ENCODE measurements at places on chromosomes 2 and 18.

GRCh38 chr2:235689427-235689853 is 195.6 kb downstream of the AGAP1 start:
- DNase-seq: no peak

DNA sequence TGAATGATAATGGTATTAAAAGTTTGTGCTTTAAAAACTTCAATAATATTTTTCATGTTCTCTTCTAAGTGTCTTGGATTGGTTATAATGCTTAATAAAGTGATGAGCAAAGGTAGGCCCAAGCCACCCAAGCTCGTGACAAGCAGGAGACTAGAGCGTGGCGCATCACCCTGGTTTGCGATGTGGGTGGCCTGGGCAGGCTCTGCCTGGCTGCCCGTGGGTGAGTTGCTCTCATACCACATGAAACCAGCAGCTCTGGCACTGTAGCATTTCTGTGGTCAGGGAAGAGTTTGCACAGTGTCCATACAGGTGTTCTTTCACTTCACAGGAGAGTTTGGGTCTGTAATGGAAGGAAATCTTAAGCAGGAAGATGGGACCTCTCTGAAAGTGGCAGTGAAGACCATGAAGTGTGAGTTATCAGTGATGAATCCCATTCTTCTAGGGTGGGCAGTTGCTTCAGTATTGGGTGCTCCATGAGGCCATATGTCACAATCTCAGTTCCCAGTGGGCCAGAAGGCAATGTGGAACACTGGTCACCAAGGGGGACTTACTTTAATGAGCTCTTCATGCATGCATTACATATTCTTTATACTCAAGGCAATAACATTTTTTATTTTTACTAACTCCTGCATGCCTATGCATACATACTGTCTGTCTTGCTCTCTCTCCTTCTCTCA is 51.4 kb upstream of the TMEM87B start:
- DNase-seq: no peak

DNA sequence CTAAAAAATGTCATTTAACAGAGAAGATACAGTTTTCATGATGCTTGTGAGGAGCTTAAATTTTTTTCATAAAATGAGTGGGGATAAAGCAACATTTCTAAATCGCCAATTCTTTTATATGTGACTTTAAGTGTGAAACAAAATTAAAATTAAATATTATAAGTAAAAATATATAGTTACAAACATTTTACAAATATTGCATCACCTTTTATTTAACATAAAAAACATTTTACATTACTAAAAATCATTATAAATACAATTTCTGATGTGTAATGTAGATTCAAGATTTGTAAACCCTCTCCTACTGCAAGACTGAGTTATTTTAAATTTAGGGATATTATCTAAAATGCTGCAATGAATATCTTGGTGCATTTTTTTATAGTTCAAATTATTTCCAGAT is 44.4 kb upstream of the GATA6 start:
- no peak for DNase-seq

- DNase-seq: no peak
Measured at GRCh38 chr2:173134703-173135102, 59.1 kb downstream of the MAP3K20 start.

DNA sequence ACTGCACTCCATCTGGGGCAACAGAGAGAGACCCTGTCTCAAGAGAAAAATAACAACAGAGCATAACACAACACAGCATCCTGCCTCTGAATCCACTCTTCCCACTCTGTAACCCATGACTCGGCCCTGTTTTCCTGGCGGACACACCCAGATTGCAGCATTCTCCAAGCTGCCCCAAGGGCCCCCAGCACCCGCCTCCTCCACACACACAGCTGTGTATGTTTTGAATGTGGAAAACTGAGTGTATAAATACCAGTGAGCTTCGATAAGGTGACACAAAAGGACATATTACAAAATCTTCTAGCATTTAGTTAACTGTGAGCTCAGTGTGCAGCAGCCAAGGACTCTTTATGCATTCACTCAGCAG is 13.0 kb downstream of the IMPA2 start:
- no peak for DNase-seq

- DNase-seq: no peak
Measured at GRCh38 chr2:32758232-32758631, 130.4 kb downstream of the TTC27 start.

DNA sequence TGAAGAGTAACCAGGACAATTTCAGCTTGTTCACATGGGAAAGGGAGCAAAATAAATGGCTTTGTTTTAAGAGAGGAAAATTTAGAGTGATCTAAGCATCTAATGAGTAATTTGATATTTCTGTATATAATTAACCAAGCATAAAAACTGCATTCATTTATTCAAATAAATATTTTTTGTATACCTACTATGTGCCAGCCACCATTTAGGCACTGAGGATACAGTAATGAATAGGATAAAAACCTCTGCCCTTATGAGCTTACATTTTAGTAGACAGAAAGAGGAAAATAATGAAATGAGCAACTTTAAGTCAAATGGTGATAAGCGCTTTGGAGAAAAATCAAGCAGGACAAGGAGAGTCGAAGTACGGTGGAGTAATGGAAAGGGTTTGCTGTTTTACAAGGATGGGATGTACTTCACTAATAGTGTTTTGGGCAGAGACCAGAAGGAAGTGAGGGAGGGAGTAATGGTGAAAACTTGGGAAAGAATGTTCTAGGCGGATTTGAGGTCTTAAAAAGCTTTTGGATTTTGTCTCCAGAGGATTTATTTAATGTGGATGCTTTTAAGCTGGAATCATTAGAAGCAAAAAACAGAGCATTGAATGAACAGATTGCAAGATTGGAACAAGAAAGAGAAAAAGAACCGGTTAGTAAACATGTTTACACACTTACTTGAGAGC is 17.4 kb downstream of the NDC80 start:
- DNase-seq: no peak

DNA sequence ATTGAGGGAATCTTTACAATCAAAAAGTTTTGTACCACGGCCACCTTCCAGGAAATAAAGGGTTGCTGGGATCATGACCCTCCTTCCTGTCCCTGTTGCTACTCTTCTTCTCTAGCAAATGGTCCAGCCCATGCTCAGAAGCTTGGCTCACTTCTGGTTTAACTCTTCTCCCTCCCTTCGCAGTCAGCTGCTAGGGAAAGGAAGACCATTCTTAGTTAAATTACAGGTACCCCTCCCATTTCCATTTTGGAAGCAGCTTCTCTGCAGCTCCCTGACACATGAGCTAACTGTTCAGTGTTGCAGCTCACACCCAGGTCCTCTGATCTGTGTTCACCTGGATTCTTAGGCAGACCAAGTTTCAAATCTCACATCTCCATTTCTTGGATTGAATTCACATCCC is 100.3 kb downstream of the DOCK10 start:
- no peak for DNase-seq

- no peak for DNase-seq
Measured at GRCh38 chr18:22838639-22839277, 94.4 kb upstream of the RBBP8 start.

DNA sequence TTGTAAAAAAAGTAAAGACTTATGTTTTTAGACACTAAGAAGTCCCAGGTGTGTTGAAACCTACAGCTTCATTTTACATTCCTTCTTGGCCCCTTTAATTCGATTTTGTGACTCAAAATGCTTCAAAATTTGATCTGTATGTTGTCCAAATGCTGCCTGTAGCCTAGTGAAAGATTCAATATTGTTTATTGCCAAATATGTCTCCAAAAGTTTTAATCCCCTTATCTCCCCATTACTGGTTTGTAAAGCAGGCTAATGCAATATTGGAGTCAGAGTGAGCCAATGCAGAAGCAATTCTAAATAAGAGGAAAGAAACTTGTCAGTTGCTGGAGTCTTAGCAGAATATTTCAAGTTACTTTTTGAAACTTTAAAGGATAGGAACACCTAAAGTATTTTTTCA is 287.0 kb upstream of the ZC3H15 start:
- no peak for DNase-seq

DNA sequence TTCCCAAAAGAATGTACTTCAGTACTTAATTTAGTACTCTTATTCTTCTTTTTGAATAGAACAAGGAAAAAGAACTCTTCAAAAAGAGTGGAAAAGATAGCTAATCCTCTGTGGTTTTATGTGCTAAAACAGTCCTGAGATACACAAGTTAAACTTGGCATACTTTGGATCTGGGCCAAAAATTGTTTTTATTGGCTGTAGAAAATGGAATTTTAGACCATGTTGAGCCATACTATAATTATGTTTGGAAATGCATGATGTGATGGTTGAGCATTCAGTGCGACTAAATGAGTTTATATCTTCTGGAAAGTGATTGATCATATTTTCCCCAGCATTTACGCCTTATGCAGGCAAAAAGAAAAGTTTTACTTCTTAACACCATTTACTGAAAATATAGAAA is 18.0 kb upstream of the PDE1A start:
- DNase-seq: no peak

GRCh38 chr2:140270224-140270623 is 1490.0 kb upstream of the NXPH2 start:
- no peak for DNase-seq

GRCh38 chr2:109355192-109355843 is 226.3 kb downstream of the SH3RF3 start:
- DNase-seq: no peak

DNA sequence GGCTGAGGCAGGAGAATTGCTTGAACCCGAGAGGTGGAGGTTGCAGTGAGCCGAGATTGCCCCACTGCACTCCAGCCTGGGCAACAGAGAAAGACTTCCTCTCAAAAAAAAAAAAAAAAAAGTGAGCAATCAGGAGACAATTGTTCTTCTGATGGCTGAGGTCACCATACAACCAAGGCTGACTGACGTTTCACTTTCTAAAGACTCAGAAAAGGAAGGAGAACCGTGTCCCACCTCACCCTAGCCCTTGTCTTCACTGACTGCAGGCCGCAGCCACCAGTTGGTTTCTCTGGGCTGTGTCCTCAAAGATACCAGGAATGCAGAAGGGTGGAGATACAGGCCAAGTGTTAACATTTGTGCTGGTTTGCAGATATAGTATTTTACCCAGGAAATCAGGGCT is 7.7 kb upstream of the SLC35F6 start:
- no peak for DNase-seq

DNA sequence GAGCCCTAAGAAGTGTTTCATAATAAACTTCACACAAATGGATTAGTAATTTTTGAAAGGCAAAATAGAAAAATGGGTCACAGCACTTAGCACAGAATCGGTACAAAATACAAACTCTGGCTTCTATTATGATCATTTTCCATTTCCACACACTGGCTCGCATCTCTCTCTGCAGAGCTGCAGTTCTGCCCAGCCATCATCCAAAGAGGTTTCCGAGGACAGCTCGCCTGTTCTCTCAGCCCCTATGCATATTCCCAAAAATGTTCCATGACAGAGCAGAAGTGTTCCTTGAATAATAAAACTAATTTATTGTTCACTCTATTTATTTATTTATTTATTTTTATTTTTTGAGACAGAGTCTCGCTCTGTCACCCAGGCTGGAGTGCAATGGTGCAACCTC is 115.6 kb downstream of the AP1S3 start:
- no peak for DNase-seq

DNA sequence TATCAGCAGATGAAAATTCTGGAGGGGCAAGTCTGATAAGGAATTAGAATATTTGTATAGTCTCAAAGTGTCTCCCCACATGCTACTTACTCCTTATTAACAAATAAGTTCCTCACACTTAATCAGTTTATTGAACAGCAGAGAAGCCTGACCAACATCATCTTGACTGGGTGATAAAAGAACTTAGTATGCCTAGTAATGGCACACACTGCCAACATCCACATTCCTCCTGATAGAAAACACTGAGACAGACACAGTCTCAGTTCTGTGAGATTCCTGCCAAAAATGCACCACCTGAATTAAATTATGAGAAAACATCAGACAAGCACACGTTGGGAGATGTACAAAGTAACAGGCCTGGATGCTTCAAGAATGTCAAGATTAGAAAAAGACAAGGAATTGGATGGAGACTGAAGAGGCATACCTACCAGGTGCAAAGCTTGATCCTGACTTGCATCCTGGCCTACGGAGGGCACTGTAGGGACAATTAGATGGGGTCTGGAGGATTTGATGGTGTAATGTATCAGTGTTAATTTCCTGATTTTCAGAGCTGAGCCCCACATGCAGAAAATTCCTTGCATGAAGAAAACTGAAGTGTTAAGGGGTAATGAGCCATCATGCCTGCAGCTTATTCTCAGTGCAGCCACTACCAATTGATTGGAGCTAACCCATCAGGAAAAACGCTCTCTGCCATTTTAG is 200.4 kb upstream of the SH3BP4 start:
- DNase-seq: no peak

DNA sequence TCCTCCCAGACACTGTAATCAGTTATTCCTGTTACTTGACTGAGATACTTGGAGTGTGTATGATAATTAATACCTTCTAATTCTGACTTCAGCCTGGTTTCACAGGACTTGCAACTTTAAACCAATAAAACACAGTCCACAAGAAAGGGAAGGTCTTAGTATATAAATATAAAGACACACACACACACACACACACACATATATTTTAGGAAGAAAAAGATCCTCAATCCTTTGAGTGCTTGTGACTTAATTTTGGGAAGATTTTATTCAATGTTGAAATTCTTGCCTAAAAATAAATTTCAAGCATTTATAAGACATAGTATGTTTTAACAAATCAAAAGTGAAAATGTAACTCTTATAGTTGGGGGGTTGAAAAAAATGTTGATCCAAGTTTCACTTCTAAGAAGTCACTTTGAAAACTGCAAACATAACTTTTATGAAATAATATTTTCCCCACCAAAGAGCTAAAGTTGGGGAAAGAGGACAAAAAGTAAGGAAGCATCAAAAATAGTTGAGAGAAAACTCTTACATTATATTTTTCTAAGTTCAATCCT is 824 bp upstream of the VPS54 start:
- no peak for DNase-seq

DNA sequence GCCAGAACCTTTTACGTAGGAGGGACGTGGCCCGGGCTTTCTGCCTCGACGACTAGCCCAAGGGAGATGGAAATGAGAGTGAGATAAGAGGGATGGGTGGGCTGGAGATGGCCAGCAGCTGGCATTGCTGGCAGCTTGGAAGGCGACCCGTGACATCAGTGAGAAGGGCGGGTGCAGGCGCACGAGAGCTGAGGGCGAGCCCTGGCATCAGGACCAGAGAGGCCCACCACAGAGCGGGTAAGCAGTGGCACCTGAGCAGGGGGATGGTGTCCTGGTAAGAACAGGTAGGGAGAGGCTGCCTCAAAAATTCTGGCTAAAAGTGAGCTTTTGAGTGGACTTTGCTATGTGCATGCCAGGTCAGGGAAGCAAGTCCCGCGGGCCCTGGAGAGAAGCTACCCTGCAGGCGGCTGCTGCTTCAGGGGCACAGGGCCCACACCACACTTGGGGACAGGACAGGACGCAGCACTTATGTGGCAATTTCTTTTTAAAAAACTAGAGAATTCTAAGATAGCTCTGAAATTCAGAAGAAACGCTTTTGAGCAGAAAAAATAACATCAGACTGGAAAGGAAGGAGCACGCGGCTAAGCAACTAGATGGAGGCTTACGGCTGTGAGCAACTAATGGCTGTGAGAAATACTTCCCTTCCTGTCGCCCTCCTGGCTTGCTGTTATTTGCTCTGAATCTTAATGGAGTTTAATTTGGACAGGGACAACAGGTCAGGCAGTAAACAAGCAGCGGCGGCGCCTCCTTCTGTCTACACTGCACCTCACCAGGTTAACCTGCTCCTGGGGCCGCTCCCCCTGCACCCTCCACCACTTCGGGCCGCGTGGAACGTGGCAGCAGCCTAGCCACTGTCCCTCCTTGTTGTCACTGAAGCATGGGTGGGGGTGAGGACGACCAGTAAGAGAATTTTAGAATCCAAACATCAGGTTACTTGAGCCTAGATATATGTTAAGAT is 20.5 kb downstream of the THAP4 start:
- no peak for DNase-seq

GRCh38 chr2:190722061-190722759 is 73.3 kb downstream of the NAB1 start:
- no peak for DNase-seq

GRCh38 chr2:74004212-74005182 is 19.8 kb downstream of the TET3 start:
- DNase-seq: no peak

Measured in neuronal stem cell (in vitro differentiated cells).